ENCODE measurements at places on chromosomes 3 and 15. TPM values are rescaled to one million over a fixed set of nuclear protein-coding genes. Genes with fewer than 3 reads are reported as not detected.

The SNTN gene
- not detected for total RNA-seq

DNA sequence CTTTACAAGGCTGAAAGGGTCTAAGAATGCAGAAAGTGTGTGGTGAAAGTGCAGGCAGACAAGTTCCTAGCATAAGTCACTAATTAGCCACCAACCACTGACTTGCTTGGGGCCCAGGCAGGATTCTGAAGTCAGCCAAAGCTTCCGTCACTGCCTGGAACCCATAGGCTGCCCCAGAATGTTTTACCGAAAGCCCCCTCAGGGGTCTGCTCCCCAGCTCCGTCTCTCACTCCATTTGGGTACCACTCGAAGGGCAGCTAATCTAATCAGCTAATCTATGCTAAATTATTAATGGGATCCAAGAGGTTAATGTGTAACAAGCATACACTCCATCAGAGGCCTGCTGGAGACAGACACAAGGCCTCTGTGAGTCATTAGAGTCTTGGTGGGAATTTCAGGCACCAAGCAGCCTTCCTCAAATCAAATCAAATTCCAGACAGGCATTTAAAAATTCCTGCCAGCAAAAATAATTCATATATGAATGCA, 13.2 kb downstream of the ADAMTS9 start:
- no peak for DNase-seq

- DNase-seq, result no peak
Measured at GRCh38 chr3:155425396-155425795, 131.9 kb upstream of the STRIT1 start.

DNA sequence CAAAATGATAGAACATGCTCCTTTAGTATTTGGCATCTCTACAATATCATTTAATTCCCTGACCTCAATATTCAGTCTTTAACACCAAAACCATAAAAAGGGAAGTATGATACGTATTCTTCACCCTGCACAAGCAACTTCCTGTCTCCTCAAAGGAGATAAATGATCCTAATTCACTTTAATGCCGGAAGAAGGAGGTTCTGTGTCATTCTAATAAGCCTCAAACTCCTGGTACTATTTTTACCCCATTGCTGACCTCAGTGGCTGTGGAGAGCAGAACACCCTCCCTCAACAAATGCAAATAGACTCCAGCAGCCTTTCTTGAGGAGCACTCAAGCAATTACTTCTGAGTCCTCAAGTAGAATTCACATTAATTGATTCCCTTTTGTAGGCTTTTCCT, 173.3 kb downstream of the TMEM108 start:
- DNase-seq, result no peak

- no peak for DNase-seq
Measured at GRCh38 chr15:66459818-66460615, 37.5 kb downstream of the SNAPC5 start.

GRCh38 chr3:20326541-20326940, 140.5 kb upstream of the SGO1 start:
- DNase-seq, result no peak
